Transverse colon (tissue), 4 donors: ENCODE measurements at places on chromosomes 5 and 9.

DNA sequence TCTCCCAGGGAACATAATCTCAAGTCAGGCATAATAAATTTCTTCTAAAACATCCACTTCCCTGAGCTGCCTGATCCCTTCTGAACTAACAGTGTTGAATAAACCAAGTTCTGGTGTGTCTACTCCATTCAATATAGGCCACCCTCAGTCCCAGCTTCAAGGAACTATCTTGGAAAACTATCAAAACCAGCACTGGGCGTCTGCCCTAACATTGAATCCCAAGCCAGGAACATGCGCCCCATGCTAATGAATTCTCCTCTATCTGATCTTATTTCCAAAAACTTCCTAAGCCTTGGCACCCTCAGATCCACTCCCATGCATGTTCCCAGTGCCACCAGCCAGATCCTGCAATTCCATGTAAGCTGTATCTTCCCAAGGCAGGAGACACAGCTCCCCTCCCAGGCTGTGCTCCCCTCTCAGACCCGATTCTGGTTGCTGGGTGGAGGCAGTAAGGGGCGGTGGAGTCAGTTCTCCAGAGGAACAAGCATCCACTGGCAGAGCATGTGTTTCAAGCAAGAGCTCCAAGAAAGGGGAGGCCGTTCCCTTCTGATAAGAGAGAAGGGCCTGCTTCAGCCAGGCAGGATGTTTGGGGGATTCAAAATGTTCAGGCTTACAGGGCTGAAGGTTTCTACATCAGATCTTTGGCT is 13.1 kb upstream of the FOXI1 start:
- H3K4me3 ChIP-seq = no peak overlapping the region
- H3K36me3 ChIP-seq = no peaks in the 10 kb centered on the region
- no peak for DNase-seq
- H3K27ac ChIP-seq = no peak overlapping the region
- H3K4me1 ChIP-seq = no peaks in the 10 kb centered on the region

DNA sequence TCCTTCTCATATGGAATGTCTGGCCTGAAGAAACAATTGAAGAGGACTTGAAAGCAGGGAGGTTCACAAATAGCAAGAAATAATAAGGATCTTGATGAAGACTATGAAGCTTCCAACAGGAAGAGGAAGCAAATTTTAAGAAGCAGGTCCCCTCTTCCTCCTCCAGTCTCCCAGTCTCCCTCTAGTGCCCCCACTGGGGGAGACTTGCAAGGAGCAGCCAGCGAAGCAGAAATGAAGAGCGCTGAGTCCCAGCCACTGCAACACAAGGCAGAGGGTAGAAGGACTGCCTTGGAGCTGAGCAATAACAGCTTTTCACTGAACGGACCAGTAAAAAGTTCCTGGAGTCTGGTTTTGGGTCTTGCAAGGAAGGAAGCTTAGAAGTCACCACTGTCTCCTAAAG is 32.6 kb upstream of the ACO1 start:
- no peak overlapping the region for H3K4me3 ChIP-seq
- no peaks in the 10 kb centered on the region for H3K36me3 ChIP-seq
- H3K27me3 ChIP-seq = no peaks in the 10 kb centered on the region

GRCh38 chr5:137734962-137735554 is 831 bp downstream of the KLHL3 start:
- peak overlapping the region; percentile 19 for H3K4me3 ChIP-seq
- peaks cover 17% of the 10 kb centered on the region for H3K4me1 ChIP-seq
- DNase-seq = peak; percentile 34
- H3K27ac ChIP-seq = peak overlapping the region; percentile 13
- H3K27me3 ChIP-seq = no peaks in the 10 kb centered on the region

- DNase-seq = no peak
- H3K27me3 ChIP-seq = no peaks in the 10 kb centered on the region
- H3K4me3 ChIP-seq = no peak overlapping the region
- no peaks in the 10 kb centered on the region for H3K4me1 ChIP-seq
- H3K27ac ChIP-seq = no peak overlapping the region
Measured at GRCh38 chr9:75639971-75640610, 250.4 kb upstream of the PCSK5 start.

- no peaks in the 10 kb centered on the region for H3K4me1 ChIP-seq
- H3K4me3 ChIP-seq = no peak overlapping the region
- DNase-seq = no peak
- no peaks in the 10 kb centered on the region for H3K36me3 ChIP-seq
- no peaks in the 10 kb centered on the region for H3K27me3 ChIP-seq
- H3K27ac ChIP-seq = no peak overlapping the region
Measured at GRCh38 chr9:25224996-25225395, 453.2 kb downstream of the TUSC1 start.

DNA sequence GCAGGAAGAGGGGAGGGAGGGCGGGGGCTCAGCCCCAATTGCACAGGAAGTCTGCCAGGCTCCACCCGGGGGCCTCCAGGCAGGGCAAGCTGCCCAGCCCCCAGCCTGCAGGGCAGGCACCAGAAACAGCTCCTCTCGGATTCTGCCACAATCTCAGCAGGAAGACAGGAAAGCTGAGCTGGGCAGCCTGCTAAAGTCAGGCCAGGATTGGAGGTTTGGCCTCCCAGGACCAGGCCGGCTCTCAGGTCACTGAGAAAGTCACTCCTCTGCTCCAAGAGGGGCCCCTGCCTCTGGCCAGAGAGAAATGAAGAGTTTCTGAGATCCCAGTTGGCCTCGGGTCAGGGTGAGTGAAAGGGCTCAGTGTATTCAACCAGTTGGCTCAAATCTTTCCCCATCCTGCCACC is 54.6 kb upstream of the STXBP1 start:
- peaks cover 59% of the 10 kb centered on the region for H3K4me1 ChIP-seq
- H3K4me3 ChIP-seq = no peak overlapping the region
- no peak for DNase-seq
- H3K27me3 ChIP-seq = no peaks in the 10 kb centered on the region
- no peaks in the 10 kb centered on the region for H3K36me3 ChIP-seq

GRCh38 chr5:161925960-161926359 is 78.0 kb downstream of the GABRA1 start:
- no peak overlapping the region for H3K27ac ChIP-seq
- H3K4me3 ChIP-seq = no peak overlapping the region
- H3K36me3 ChIP-seq = no peaks in the 10 kb centered on the region
- no peaks in the 10 kb centered on the region for H3K4me1 ChIP-seq
- DNase-seq = no peak

DNA sequence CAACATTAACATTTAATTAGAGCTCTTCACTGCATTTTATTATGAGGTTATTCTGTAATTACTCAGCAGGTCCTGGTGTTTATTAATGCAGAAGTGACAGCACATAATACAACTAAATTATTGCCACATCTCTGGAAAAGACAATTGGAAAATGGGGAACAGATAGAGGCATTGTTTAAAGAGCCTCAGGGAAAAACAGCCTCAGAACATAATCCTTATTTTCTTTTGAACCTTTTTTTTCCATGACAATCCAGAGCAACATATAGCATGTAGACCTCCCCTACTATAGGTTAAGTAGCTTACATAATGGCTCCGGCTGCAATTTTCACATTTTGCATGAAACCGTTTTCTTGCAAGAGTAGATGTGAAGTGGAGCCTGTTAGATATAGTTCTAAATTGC is 87.2 kb downstream of the RMI1 start:
- no peaks in the 10 kb centered on the region for H3K4me1 ChIP-seq
- DNase-seq = no peak
- no peak overlapping the region for H3K27ac ChIP-seq
- no peaks in the 10 kb centered on the region for H3K36me3 ChIP-seq
- no peaks in the 10 kb centered on the region for H3K27me3 ChIP-seq
- no peak overlapping the region for H3K4me3 ChIP-seq

GRCh38 chr5:6783787-6784186 is 70.6 kb downstream of the TENT4A start:
- DNase-seq = no peak
- H3K4me1 ChIP-seq = no peaks in the 10 kb centered on the region
- no peak overlapping the region for H3K27ac ChIP-seq
- no peak overlapping the region for H3K4me3 ChIP-seq
- H3K36me3 ChIP-seq = no peaks in the 10 kb centered on the region

- DNase-seq = no peak
- no peaks in the 10 kb centered on the region for H3K4me1 ChIP-seq
- no peak overlapping the region for H3K4me3 ChIP-seq
- no peaks in the 10 kb centered on the region for H3K27me3 ChIP-seq
- no peaks in the 10 kb centered on the region for H3K36me3 ChIP-seq
- H3K27ac ChIP-seq = no peak overlapping the region
Measured at GRCh38 chr5:53249529-53250200, 140.1 kb upstream of the MOCS2 start.

- no peaks in the 10 kb centered on the region for H3K27me3 ChIP-seq
- H3K36me3 ChIP-seq = no peaks in the 10 kb centered on the region
- no peak overlapping the region for H3K4me3 ChIP-seq
- DNase-seq = peak; percentile 80
Measured at GRCh38 chr5:151315998-151316597, 12.5 kb upstream of the SLC36A3 start.

GRCh38 chr5:31504529-31504928 is 27.4 kb downstream of the DROSHA start:
- no peaks in the 10 kb centered on the region for H3K36me3 ChIP-seq
- H3K4me1 ChIP-seq = no peaks in the 10 kb centered on the region
- no peak for DNase-seq
- H3K27ac ChIP-seq = no peak overlapping the region

- DNase-seq = no peak
- peaks cover 3% of the 10 kb centered on the region for H3K36me3 ChIP-seq
- no peaks in the 10 kb centered on the region for H3K4me1 ChIP-seq
- no peak overlapping the region for H3K4me3 ChIP-seq
Measured at GRCh38 chr9:18385696-18386490, 88.1 kb upstream of the ADAMTSL1 start.

- H3K27ac ChIP-seq = no peak overlapping the region
- DNase-seq = no peak
- H3K4me1 ChIP-seq = no peaks in the 10 kb centered on the region
Measured at GRCh38 chr5:139814704-139815280, 19.2 kb downstream of the PSD2 start.

DNA sequence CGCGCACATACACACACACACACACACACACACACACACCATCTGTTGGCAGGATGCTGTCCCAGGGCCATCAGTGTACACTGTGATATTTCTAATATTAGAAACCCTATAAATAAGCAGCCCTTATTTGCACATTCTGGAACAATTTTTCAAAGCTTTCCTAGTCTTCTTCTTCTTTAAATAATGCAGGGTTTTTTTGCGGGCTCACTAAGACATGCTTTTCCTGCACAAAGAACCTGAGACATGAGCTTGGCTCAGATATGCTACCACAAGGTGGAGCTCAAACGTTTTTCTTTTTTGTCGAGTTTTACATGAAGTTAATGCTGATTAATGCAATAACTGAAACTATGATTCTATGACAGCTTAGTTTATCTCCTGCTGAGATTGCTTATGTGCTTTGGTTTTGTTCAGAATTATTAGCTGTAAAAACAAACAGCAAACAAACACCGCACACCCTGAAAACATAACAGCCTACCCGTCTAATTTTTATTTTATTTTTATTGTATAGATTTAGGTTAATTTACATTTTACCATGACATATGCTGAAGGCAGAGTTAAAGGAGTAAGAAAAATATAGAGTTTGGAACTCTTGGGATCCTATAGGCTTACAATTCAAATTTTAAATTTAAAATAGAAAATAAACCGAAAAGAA is 95.8 kb downstream of the ALDH1A1 start:
- DNase-seq = no peak
- H3K36me3 ChIP-seq = no peaks in the 10 kb centered on the region
- no peak overlapping the region for H3K4me3 ChIP-seq
- no peaks in the 10 kb centered on the region for H3K27me3 ChIP-seq
- H3K4me1 ChIP-seq = peaks cover 12% of the 10 kb centered on the region
- H3K27ac ChIP-seq = peak overlapping the region; percentile 37

DNA sequence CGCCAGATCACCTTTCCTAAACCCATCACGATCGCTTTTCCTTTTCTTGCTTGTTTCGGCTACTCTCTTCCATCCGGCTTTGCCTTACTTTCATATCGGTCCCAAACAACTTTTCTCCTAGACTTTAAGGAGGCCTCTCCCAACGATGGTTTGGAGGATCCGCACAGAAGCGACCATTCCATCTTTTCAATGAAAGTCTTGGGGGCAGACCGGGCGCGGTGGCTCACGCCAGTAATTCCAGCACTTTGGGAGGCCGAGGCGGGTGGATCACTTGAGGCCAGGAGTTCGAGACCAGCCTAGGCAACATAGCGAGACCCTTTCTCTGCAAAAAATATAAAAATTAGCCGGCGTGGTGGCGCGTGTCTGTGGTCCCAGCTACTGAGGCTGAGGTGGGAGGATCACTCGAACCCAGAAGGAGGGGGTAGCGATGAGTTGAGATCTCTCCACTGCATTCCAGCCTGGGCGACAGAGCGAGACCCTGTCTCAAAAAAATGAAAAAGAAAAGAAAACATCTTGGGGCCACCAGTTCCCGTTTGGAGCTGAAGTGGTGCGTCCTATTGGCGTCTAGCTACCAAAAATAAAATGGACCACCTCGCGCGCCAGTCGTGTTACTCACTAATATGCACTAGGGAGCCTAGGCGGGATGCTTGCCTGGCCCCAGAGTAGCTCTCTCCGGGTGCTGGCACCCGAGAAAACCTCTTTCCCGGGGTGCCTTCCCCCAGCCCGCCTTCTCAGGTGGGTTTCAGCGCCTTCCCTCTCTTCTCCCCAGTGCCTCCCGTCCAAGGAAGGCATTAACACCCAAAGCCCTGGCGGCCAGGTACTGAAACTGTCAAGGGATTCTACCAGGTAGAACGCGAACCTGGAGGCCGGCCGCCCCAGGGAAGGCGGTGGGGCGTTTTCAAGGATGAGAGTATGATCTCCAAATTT is 800 bp upstream of the AP3B1 start:
- H3K27ac ChIP-seq = peak overlapping the region; percentile 83
- peak overlapping the region; percentile 61 for H3K4me3 ChIP-seq
- H3K4me1 ChIP-seq = peaks cover 15% of the 10 kb centered on the region
- H3K27me3 ChIP-seq = no peaks in the 10 kb centered on the region
- no peaks in the 10 kb centered on the region for H3K36me3 ChIP-seq

DNA sequence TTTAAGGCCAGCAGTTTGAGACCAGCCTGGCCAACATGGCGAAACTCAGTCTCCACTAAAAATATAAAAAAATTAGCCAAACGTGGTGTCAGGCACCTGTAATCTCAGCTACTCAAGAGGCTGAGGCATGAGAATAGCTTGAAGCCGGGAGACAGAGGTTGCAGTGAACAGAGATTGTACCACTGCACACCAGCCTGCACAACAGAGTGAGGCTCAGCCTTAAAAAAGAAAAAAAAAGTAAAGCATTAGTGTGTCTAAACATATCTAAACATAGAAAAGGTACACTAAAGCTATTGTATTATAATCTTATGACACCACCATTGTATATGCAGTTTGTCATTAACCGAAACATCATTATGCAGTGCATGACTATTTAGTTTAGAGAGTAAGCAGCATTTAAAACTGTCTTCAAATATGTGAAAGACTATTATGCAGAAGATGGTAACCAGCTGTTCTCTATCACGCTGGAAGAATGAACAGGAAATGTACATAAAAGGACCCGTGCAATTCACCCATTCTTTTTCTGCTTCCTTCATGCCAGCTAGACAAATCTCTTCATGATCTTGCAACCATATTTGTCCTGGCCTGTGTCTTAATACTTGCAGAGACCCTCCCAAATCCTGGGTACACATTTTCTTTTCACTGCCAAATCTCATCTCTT is 58.6 kb downstream of the ITGA1 start:
- H3K36me3 ChIP-seq = no peaks in the 10 kb centered on the region
- no peaks in the 10 kb centered on the region for H3K27me3 ChIP-seq
- DNase-seq = no peak
